Type B pancreatic cell (in vitro differentiated cells): ENCODE measurements at places on chromosomes 13 and 19. TPM values are rescaled to one million over a fixed set of nuclear protein-coding genes. Genes with fewer than 3 reads are reported as not detected.

DNA sequence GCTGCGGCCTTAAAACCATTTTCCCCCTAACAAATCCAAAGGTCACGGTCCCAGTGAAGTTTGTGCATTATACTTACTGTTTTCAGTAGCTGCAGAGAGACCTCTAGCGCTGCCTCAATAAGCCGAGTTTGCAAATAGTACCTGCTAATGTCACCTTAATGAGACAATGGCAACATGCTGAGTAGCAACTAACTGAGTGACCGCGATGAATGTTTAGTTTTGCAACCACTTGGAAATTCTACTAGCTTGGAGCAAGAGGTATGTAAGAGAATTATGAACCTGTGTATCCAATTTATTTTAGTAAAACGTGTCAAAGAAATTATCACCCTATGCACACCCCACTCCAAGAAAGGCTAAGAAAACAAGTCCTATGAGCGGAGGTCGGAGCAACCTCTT lies 1.2 kb downstream of the KPNA3 start:
- DNase-seq, result no peak

DNA sequence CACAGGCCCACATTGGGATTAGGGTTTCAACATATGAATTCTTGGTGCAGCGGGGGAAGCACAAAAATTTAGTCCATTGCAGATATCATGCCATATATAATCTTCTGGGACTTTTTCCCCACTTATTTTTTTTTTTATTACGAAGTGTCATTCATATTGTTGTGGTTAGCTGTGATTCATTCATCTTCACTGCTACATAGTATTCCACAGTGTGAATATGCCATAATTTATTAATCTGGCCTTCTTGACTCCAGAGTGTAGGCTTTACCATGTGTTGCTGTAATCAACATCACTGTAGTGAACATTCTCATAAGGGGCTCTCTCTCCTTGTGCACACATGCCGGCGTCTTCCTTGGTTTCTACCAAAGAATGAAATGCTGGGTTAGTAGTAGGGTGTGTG lies 53.4 kb upstream of the RGCC start:
- no peak for DNase-seq

DNA sequence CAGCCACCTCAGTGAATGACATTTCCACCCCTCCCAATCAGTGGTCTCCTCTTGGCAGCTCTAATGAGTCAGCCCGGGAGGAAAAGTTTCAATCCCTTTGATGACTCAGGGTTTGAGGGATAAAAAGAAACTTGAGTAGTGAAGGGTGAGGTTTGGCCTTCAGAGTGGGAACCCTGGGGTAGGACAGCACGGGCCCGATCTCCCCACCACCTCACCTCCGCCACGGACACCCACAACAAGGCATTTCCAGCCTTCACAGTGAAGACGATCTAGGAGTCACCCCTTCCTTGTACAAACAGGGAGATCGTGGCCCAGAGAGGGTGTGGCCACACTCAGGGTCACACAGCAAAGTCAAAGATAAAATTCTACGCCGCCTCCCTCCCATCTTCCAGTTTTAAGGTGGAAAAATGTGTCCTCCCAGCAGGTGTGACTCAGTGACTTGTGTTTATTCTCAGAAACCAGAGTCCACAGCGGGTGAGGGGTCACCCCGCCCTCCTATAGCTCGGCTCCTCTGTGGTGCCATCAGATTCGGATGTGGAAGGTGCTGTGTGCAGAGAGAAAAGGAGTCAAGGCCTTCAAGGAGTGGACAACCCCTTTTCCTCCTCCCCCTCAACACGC lies 12.3 kb downstream of the CIB3 start:
- no peak for DNase-seq

DNA sequence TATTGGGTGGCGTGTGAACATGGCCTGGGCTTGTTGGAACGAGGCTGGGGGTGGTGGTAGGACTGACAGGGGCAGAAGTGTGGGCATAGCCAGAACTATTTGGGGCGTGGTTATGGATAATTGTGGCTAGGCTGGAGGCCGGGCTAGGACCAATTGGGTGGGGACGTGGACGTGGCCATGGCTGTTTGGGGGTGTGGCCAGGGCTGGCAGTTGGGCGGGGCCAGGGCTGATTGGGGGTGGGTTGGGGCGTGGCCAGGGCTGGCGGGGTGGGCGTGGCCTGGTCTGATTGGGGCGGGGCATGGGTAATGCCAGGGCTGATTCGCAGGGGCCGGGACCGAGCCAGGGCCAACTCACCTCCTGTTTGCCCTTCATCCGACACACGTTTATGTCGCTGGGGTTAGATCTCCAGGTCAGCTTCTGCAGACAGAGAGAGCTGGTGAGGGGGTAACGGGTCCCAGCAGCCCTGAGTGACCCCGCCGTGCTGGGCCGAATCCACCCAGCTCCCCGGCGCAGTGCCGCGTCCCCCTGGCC lies 2.8 kb downstream of the SEMA6B start:
- DNase-seq, result no peak

- DNase-seq, result no peak
Measured at GRCh38 chr13:46051968-46052318, 603 bp downstream of the ZC3H13 start.

- no peak for DNase-seq
Measured at GRCh38 chr19:33219261-33219815, 6.3 kb downstream of the SLC7A10 start.

- no peak for DNase-seq
Measured at GRCh38 chr13:33874871-33875270, 56.9 kb downstream of the RFC3 start.

DNA sequence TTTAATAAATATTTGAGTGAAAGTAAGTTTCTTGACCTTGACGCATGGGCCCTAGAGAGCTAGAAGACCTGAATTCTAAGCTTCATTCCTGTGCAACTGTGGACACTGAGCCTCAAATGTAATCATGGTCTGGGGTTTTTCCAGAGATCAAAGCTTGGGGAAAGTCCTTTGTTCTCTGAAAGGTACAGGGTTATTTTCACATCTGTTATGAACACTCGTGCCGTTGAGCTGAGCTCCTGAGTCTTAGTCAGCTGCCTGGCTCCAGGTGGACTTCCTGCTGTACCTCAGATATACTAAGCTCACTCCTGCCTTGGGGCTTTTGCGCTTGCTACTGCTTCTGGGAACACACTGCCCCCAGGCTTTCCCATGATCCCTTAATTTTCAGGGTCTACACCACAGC lies 7.5 kb upstream of the ZBTB32 start:
- DNase-seq, result no peak

- DNase-seq, result no peak
Measured at GRCh38 chr13:51526202-51526601, 58.1 kb upstream of the WDFY2 start.

- DNase-seq, result no peak
Measured at GRCh38 chr13:56755181-56755935, 385.4 kb upstream of the PRR20A start.

- DNase-seq, result no peak
Measured at GRCh38 chr13:31797154-31797775, 57.9 kb downstream of the RXFP2 start.

DNA sequence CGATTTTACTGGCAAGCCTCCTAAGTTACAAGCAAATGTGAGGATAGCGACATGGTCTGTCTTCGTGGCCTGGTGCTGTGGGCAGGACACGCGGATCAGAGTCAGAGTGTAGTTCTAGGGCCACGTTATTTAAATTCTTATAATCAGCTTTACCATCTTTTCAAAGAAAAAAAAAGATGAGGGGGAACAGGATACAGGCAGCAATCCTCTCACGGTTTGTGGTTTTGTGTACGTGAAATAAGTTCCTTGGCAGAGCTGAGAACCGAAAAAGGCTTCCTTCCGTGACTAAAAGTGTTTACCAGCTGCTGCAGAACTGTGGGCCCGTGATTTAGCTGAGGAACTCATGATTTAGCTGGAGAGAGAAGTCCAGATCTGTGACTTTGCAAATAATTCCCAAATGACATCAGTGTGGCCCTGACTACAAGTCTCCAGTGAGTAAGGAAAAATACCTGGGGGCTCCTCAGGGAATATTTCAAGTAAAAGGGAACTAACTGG lies 27.2 kb downstream of the RCBTB2 start:
- DNase-seq, result no peak

GRCh38 chr19:14437578-14438140 lies 4.6 kb downstream of the PKN1 start:
- no peak for DNase-seq

DNA sequence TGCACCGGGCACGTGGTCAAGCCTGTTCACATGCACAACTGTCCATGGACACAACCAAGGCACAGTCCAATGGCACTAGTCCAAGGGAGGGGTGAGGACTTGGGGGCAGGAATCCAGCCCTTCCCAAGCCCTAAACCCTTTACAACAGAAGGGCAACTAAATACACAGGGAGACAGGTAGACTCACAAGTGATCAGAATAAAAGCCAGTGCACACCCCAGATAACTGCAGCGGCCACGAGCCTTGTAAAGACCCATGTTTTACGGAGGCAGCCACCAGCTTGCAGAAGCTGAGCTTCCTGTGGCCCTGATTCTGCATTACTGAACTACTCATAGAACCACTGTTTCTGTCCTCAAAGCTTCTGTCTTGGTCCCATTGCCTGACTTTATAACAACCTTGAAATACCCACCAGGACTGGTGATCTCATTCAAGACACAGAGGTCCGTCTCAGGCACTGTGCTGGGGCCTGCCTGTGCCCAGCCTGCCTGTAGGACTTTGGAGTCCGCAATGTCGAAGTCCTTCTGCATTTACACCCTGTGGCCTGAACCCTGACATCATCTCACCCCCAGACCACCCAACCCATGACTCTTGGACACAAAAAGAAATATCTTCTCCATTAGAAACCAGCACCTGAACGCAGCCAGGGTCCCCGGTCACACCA lies 181.2 kb downstream of the COL4A1 start:
- DNase-seq, result no peak

GRCh38 chr19:28296506-28296905 lies 916.4 kb downstream of the UQCRFS1 start:
- DNase-seq, result no peak

DNA sequence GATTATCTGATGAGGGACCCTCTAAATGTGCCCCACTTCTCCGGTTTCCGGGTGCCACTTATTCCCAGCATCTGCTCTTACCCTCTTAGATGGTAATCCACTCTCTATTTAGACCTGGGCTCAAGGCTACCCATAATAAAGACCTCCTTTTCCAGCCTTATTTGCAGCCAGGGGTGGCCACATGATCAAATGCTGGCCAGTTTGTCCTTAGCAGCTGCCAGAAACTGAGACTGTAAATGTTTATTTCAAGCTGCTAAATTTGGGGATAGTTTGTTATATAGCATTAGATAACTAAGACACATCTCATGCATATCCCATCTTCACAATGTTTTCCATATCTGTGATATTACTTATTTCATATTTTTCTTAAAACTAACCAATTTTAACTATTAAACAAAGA lies 10.1 kb downstream of the THAP8 start:
- no peak for DNase-seq

- no peak for DNase-seq
Measured at GRCh38 chr13:24281188-24282008, 28.0 kb upstream of the C1QTNF9 start.

- DNase-seq, result no peak
Measured at GRCh38 chr19:16259385-16260159, 61.9 kb downstream of the AP1M1 start.

- no peak for DNase-seq
Measured at GRCh38 chr19:32464279-32464678, 58.7 kb downstream of the DPY19L3 start.

DNA sequence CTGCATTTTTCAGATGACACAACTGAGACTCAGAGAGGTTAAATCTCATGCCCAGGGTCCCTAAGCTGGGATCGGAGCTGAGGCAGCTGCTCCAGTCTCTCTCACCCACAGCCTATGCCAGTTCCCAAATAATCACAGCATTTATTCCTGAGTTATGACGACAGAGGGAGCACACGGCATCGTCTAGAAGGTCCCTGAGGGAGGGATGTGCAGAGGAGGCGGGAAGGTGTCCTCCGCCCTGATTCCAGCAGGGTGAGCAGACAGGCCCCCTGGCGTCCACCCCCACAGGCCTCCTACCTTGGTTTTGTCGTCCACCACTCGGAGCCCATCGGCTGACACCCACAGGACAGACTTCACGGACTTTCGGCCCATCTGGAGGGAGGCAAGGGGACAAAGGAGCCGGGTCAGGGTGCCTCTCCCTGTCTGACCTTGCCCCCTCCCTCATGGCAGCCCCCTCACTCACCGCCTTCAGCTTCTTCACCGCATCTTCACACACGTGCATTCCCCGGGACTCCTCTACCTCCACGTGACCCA lies 8.0 kb downstream of the NUMBL start:
- DNase-seq, result no peak

GRCh38 chr13:100184095-100184494 lies 95.2 kb downstream of the PCCA start:
- no peak for DNase-seq

- no peak for DNase-seq
Measured at GRCh38 chr13:113821847-113822246, 42.0 kb downstream of the GAS6 start.

DNA sequence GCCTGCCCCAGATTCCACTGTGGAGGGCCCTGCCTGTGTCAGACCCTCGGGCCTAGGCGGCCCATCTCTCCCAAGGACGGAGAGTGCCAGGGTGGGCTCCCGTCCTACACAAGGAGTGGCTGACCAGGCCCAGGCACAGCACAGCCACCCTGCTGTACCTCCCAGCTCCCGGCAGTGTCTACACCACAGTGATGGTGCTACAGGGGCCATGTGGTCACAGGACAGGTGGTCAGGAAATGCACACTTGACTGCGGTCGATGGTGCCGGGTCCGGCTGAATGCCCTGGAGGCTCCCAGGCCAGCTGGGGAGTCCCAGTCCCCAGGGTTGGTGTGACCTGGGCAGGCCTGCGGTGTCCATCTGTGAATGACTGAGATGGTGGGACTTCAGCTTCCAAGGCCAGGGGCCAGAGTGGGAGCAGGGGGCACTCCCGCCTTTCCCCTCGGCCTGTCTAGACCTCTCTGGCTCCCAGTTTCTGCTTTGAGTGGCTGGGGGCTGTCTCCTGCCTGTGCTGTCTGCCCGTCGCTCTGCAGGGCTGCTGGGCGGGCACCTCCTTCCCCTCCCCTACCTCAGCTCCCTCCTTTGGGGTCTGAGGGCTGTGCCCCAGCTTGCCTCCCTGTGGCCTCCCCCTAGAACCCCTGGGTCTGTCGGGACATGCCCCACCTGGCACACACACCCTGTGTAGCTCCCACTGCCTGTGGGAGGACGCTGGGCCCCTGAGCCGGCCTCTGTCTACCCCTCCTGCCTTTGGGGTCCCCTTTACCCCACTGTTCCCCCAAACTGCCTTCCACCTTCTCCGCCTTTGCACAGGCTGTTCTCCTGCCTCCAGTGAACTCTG lies 12.5 kb downstream of the DDA1 start:
- no peak for DNase-seq

GRCh38 chr13:98751861-98752466 lies 508 bp downstream of the SLC15A1 start:
- DNase-seq, result no peak

- peak; percentile 55 for DNase-seq
Measured at GRCh38 chr13:113881614-113882266, 17.9 kb upstream of the GAS6 start.

The TMIGD2 gene
- total RNA-seq, result not detected in 2 replicates

The ZNF208 gene
- total RNA-seq, result not detected in 2 replicates

The ZNF429 gene
- total RNA-seq, result 18.2 and 20.6 TPM in 2 replicates

The FAM216B gene
- 0.07 TPM in 1 of 2 replicates, not detected in the other for total RNA-seq

The PNMA8B gene
- total RNA-seq, result 0.17 and 2.4 TPM in 2 replicates

The ZNF677 gene
- total RNA-seq, result 47.1 and 47.9 TPM in 2 replicates

The ESD gene
- total RNA-seq, result 62.3 and 114 TPM in 2 replicates

The GNG7 gene
- 3.8 and 12.2 TPM in 2 replicates for total RNA-seq

The CGB5 gene
- 6.7 TPM in 1 of 2 replicates, not detected in the other for total RNA-seq

The CD37 gene
- total RNA-seq, result not detected in 2 replicates
